ENCODE measurements at places on chromosomes 7 and 10.

GRCh38 chr7:19284136-19284535 lies 138.9 kb upstream of the FERD3L start:
- no peak for DNase-seq

DNA sequence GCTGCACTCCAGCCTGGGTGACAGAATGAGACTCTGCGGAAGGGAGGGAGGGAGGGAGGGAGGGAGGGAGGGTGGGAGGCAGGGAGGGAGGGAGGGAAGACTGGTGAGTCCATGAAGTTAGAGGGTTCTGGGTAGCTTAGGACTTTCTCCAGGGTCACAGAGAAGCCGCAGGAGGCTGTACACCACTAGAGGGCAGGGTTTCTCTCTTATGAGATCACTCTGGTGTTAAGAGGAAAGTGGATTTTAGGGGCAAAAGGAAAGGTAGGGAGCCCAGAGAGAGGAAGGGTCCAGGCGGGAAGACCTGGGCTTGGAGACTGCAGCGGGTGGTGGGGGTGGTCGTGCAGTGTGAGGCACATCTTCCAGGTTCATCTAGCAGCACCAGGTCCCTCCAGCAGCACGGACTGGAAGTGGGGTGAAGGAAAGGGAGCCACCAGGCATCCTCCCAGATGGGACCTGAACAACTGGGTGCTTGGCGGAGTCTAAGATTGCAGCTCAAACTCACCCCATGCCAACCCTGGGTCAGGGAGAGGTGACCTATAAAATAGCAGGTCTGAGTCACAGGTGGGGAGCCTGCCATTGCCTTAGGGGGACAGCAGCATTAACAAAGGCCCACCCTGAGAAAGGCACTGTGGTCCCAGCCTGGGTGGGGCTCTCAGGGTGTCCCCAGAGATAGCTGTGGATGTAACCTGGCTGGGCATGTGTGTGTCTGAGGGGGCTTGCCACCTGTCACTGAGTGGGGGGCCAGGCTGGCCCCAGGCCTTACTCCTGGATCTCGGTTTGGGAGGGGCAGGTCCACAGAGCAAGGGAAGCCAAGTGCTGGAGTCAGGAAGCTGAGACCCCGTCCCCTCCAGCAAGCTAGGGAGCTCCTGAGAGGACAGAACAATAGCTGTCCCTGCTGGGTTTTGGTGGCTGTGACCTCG lies 48.5 kb upstream of the SLC29A3 start:
- peak; percentile 92 for DNase-seq

DNA sequence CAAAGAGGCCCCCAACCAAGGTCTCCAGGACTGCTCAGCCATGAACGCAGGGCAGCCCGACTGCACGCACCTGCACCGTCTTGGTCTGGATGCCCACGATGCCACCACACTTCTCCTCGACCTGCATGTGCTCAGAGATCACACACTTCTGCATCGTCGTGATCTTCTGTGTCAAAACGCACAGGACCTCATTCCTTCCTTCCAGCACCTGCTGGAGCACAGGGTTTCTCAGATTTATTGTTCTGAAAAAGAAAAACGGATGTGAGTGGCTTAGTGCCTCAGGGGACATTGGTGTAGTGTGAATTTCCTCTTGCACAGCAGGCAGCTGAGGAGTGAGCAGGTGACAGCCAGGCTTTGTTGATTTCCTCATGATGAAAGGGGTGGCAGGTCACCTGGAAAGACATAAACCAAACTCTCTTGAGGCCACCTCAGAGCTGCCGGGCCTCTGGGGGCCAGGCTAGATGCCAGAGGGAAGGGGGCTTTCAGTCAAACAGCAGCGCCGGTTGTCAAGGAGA lies 38.2 kb downstream of the GSDME start:
- no peak for DNase-seq

GRCh38 chr10:119969609-119970008 lies 77.1 kb downstream of the SEC23IP start:
- no peak for DNase-seq

GRCh38 chr10:133276435-133277201 lies at the start of gene ADAM8:
Gene ADAM8 (minus strand): TSS chr10:133276868. CDS start chr10:133276817, 51 bp downstream.
- DNase-seq, result peak; percentile 8
